Stimulated activated CD4-positive, alpha-beta T cell treated with anti-CD3 and anti-CD28 coated beads, Interleukin-12 subunit alpha, Interleukin-12 subunit beta, amount 100 ng/mL, for 4 hours (primary cell): ENCODE measurements at places on chromosomes 7 and 10.

- no peak for DNase-seq
These were observed 40.3 kb downstream of the AGAP3 start for GRCh38 chr7:151126491-151127137.

DNA sequence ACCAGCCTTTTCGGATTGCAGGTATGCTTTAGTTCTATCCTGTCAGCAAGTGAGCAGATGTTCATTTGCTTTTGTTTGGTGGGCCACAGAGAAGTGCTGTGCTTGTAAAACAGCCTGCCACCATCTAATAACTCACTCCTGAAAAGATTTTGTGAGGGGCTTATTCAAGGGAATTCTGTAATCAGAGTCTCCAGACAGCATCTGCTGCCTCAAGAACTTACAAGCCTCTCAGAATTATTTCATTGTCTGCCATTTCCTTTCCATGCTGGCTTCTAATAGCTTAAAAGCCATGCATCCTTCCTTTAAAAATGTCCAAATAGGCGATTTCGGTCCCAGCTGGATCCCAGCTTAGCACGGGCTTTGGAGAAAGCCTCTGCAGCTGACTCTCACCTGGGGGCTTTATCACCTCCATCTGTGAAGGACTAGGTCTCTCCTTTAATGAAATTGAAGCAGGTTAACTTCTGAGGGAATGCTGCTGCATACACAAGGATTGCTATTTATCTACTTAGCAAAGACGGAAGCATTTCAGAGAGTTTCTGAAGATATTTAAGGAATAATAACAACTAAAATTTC, 48.0 kb downstream of the MALRD1 start:
- DNase-seq: no peak

- no peak for DNase-seq
These were observed 359.6 kb downstream of the ARL4A start for GRCh38 chr7:13047061-13047460.

DNA sequence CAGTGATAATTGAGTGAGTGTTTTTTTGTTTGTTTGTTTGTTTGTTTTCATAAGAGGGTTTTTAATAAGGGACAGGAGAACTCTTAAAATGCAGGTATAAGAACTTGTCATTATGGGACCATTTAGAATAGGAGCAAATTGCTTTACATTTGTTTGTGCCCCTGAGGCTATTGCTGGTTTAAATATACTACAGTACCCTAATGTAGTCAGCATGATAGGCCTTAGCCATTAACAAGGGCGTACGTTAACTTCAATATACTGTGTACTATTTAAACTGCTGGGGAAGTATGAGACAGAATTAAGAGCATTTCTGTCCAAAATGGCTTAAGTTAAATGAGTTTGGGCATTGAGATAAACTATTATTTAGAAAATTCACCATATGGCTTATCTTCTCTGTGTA, 26.2 kb downstream of the PRKAR2B start:
- DNase-seq: no peak

DNA sequence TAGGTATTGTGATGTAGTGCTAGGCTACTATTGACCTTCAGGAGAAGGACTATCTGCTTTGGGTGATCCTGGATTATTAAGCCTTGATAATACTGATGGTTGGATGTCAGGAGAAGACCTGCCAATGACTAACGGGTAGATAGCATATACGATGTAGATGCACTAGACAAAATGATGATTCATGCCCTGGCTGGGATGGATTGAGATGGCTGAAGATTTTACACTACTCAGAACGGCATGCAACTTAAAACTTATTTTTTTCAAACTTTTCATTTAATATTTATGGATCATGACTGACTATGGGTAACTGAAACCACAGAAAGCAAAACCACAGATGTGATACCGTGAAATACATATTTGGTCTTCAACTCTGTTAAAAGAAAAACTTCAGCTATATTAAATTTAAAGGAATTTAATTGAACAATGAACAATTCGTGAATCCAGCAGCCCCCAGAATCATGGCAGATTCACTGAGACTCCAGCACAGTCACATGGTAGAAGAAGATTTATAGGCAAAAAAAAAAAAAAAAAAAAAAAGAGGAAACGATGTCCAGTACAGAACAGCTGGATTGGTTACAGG, 124.6 kb upstream of the CDK13 start:
- no peak for DNase-seq

DNA sequence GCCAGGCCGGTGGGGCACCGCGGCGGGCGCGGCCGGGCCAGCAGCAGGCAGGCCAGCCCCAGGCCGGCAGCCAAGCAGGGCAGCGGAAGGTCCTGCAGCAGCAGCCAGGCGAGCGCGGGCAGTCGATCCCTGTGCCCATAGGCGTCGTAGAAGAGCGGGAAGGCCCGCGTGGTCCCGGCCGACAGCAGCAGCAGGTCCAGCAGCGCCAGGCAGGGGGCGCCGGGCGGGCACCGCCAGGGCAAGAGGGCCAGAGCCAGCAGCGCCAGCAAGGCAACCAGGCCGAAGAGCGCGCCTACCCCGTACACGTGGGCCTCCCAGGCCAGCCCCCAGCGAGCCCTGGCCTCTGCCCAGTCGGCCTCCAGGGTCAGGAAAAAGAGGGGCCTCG, 8.4 kb upstream of the RBM28 start:
- peak; percentile 29 for DNase-seq

- DNase-seq: no peak
These were observed 77.7 kb downstream of the ICA1 start for GRCh38 chr7:8184221-8184620.

- no peak for DNase-seq
These were observed 46.5 kb upstream of the TNRC18 start for GRCh38 chr7:5470167-5470532.

DNA sequence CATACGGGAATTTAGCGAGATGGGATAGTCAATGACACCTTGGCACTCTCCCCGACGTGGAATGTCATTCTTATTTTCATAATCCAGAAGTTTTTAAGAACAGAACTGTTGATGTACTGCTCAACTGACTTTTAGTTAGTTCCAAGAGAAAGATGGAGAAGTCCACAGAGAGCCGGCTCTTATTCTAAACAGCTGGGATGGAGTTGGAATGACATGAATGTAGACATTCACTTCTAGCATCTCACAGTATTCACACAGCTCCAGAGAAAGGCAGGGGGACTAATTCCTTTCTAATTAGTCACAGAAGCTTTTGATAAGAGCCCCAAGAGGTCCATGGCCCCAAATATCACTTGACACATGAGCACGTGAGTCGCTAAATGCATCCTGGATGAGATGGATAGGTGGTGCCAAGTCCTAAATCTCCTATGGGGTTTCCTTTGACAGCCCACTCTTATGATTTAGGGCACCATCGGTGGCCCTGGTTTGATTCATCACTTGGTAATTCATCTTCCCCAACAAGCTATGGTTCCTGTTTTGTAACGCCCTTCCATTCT, 420.3 kb upstream of the AUTS2 start:
- DNase-seq: no peak

DNA sequence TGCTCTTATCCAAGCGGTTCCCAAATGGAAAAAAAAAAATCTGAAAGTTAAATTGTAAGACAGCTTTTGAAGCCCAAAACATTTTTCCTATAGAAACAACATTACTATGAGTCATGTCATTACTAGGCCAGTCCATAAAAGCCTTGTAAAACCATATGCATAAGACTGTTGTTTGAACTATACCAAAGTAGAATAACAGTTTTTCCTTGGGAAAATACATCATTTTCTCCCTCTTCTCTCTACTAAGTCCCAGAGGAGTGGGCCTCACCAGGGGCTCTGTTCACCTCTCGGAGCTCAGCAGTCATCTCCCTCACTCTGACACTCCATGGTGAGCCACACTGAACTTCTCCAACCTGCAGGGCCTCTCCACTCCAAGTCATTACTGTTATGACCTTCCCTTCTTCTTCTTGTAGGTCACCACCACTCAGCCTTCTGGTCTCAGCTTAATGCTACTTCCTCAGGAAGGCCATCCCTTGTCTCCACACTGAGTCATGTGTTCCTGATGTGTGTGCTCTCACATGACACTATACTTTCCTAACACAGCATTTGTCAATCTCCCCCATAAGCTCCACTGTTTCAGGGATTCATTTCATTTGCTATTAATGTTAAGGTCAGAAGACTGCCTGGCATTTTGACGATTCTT, 32.5 kb downstream of the ZNF438 start:
- DNase-seq: no peak

GRCh38 chr7:158399762-158400161, 187.9 kb downstream of the PTPRN2 start:
- no peak for DNase-seq
